ENCODE measurements at places on chromosomes 5 and 9. TPM values are rescaled to one million over a fixed set of nuclear protein-coding genes. Genes with fewer than 3 reads are reported as not detected.

The RORB gene
- 0.05 TPM for polyA plus RNA-seq

The POU5F2 gene
- not detected for polyA plus RNA-seq

The FOXD4L6 gene
- not detected for polyA plus RNA-seq

The NXNL2 gene
- polyA plus RNA-seq = 0.18 TPM

The GFPT2 gene
- 0.15 TPM for polyA plus RNA-seq

The ADAMTS13 gene
- 1.8 TPM for polyA plus RNA-seq

The PIK3R1 gene
- 11.1 TPM for polyA plus RNA-seq

The TAS2R1 gene
- not detected for polyA plus RNA-seq

The PCAT7 gene
- polyA plus RNA-seq = not detected

The PCDHGA6 gene
- polyA plus RNA-seq = 0.96 TPM

The FABP6 gene
- polyA plus RNA-seq = not detected

The SPATA31A6 gene
- polyA plus RNA-seq = not detected

The SOHLH1 gene
- polyA plus RNA-seq = not detected
